ENCODE measurements at places on chromosomes 4 and X. TPM values are rescaled to one million over a fixed set of nuclear protein-coding genes. Genes with fewer than 3 reads are reported as not detected.

DNA sequence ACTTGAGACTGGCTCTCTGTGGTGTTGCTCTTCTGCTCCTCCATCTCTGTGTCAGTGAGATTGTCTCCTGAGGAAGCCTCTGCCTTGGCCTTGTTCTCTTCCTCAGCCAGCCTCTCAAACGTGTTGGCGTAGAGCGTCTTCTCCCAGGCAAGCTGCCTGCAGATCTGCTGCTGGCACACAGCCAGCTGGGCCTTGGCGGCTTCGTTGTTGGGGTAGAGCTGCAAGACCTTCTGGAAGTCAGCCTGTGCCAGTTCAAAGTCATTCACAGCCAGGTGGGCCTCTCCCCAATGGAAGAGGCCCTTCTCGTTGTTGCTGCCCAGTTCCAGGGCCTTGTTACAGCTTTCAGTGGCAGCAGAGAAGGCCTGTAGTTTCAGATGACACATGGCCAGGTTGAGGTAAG is 159.1 kb downstream of the NDST3 start:
- H3K27ac ChIP-seq, result no peak overlapping the region
- no peak overlapping the region for H3K4me3 ChIP-seq
- H3K36me3 ChIP-seq, result no peaks in the 10 kb centered on the region
- H3K4me1 ChIP-seq, result no peaks in the 10 kb centered on the region
- DNase-seq, result no peak
- H3K27me3 ChIP-seq, result no peaks in the 10 kb centered on the region

- DNase-seq, result peak; percentile 15
- no peak overlapping the region for H3K27ac ChIP-seq
- no peaks in the 10 kb centered on the region for H3K4me1 ChIP-seq
- no peaks in the 10 kb centered on the region for H3K36me3 ChIP-seq
- no peaks in the 10 kb centered on the region for H3K27me3 ChIP-seq
Measured at GRCh38 chr4:143488687-143489086, 24.8 kb upstream of the SMARCA5 start.

GRCh38 chr4:109278594-109279031 is 23.8 kb downstream of the COL25A1 start:
- H3K27ac ChIP-seq, result no peak overlapping the region
- H3K4me3 ChIP-seq, result no peak overlapping the region
- DNase-seq, result no peak
- H3K4me1 ChIP-seq, result no peaks in the 10 kb centered on the region

IQCM gene
- total RNA-seq, result not detected

DNA sequence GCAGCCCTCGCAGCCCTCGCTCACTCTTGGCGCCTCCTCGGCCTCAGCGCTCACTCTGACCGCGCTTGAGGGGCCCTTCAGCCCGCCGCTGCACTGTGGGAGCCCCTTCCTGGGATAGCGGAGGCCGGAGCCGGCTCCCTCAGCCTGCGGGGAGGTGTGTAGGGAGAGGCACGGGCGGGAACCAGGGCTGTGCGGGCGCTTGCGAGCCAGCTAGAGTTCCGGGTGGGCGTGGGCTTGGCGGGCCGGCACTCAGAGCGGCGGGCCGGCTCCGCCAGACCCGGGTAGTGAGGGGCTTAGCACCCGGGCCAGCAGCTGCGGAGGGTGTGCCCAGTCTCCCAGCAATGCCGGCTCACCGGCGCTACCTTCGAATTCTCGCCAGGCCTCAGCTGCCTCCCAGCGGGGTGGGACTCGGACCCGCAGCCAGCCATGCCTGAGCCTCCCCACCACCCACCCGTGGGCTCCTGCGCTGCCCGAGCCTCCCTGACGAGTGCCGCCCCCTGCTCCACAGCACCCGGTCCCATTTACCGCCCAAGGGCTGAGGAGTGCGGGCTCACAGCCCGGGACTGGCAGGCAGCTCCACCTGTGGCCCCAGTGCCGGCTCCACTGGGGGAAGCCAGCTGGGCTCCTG is 1.4 kb upstream of the AADAT start:
- H3K27me3 ChIP-seq, result no peaks in the 10 kb centered on the region
- H3K4me1 ChIP-seq, result no peaks in the 10 kb centered on the region
- H3K27ac ChIP-seq, result no peak overlapping the region
- DNase-seq, result no peak
- H3K36me3 ChIP-seq, result no peaks in the 10 kb centered on the region

CT83 gene
- total RNA-seq, result not detected

DNA sequence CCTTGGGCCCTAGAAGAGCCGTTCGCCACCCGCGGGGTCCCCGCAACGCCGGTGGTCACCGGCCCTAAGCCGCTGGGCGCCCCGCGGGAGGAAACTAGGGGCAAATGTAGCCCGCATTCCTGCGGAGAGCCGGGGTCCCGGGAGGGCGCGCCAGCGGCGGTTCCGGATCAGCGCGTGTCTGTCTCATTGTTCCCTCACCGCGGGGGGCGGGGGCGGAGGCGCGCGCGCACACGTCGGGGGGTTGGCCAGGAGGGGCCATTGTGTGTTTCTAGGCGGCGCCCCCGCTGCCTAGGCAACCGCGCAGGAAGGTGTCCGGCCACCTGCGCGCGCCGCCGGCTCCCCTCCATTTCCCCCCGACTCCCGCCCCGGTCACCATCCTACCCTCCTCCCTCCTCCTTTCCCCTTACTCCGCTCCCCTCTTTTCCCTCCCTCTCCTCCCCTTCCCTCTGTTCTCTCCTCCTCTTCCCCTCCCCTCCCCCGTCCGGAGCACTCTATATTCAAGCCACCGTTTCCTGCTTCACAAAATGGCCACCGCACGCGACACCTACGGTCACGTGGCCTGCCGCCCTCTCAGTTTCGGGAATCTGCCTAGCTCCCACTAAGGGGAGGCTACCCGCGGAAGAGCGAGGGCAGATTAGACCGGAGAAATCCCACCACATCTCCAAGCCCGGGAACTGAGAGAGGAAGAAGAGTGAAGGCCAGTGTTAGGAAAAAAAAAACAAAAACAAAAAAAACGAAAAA is 789 bp upstream of the DDX3X start:
- peak overlapping the region; percentile 100 for H3K27ac ChIP-seq
- H3K4me3 ChIP-seq, result peak overlapping the region; percentile 93
- peak; percentile 83 for DNase-seq

GRCh38 chr4:15711762-15712161 is 8.9 kb downstream of the BST1 start:
- H3K27ac ChIP-seq, result no peak overlapping the region
- H3K27me3 ChIP-seq, result no peaks in the 10 kb centered on the region
- no peak for DNase-seq
- H3K4me3 ChIP-seq, result no peak overlapping the region

GABRE gene
- total RNA-seq, result 42.9 TPM

- no peaks in the 10 kb centered on the region for H3K36me3 ChIP-seq
- DNase-seq, result peak; percentile 20
- no peaks in the 10 kb centered on the region for H3K4me1 ChIP-seq
- H3K27ac ChIP-seq, result no peak overlapping the region
Measured at GRCh38 chrX:151384807-151385206, 12.2 kb upstream of the VMA21 start.

- peaks cover 14% of the 10 kb centered on the region for H3K36me3 ChIP-seq
- DNase-seq, result no peak
- no peak overlapping the region for H3K27ac ChIP-seq
- no peak overlapping the region for H3K4me3 ChIP-seq
- no peaks in the 10 kb centered on the region for H3K27me3 ChIP-seq
- no peaks in the 10 kb centered on the region for H3K4me1 ChIP-seq
Measured at GRCh38 chr4:70818921-70819320, 20.8 kb downstream of the GRSF1 start.

GRCh38 chr4:52545099-52546069 is 113.7 kb downstream of the USP46 start:
- no peak overlapping the region for H3K4me3 ChIP-seq
- DNase-seq, result peak; percentile 69
- H3K27me3 ChIP-seq, result no peaks in the 10 kb centered on the region
- H3K27ac ChIP-seq, result no peak overlapping the region
- no peaks in the 10 kb centered on the region for H3K4me1 ChIP-seq

DNA sequence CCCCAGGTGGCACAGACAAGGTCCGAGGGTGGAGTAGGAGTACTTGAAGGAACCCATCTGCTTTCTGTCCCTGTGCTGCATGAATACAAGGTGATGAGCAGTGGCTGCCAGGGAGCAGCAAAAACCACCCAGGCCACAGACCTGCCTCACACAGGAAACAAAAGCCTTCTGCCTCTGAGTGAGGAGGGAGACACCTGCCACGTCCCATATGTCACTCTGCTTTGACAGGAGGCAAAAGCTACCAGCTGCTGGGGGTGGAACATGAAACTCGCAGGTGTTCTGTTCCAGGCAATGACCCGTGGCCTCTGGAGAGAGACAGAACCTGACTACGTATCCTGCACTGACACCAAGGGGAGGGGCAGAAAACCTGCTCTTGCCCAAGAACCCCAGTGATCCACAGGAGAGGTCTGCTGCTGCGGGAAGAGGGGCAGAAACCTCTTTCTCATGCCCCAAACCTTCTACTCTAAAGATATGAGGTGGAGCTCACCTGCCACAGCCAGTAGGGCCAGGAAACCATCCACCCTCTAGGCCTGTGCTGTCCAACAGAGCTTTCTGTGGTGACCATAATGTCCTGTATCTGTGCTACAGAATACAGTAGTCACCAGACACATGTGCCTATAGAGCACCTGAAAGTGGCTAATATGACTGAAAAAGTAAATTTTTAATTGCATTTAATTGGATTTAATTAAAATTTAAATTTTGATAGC is 172.9 kb downstream of the PRDM5 start:
- H3K27ac ChIP-seq, result no peak overlapping the region
- H3K27me3 ChIP-seq, result no peaks in the 10 kb centered on the region
- H3K36me3 ChIP-seq, result no peaks in the 10 kb centered on the region
- no peak overlapping the region for H3K4me3 ChIP-seq
- H3K4me1 ChIP-seq, result no peaks in the 10 kb centered on the region
- no peak for DNase-seq

- H3K4me3 ChIP-seq, result no peak overlapping the region
- peaks cover 7% of the 10 kb centered on the region for H3K4me1 ChIP-seq
- no peaks in the 10 kb centered on the region for H3K36me3 ChIP-seq
Measured at GRCh38 chr4:138301536-138301935, 59.4 kb upstream of the SLC7A11 start.

DNA sequence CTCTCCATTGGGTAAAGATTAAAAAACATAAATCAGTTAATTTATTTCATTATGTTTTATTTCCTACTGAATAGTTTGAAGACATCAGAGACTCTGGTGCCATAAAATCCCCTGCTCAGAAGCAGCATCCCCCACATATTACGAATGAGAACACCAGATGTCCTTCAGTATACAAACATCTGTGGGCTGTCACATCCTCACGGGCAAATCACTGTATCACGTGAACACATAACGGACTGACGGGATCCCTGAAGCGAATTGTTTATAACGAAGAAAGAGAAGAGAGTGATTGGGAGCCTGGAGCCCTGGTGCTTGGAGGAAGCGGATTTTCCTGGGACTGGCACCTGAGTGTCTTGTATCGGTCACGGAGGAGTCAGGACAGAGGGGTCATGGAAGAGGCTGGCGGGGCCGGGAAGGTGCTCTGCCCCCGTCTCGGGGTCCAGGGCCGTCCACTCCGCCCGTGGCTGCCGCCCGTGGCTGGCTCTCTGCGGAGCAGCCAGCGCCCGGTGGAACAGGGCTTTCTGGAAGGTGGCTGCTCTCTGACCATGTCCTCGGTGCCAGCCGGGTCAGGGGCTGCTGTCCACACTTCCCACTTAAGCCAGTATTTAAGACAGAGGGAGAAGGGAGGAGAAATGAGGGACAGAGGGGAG is 452.7 kb upstream of the FAT1 start:
- DNase-seq, result no peak
- no peaks in the 10 kb centered on the region for H3K4me1 ChIP-seq
- no peaks in the 10 kb centered on the region for H3K27me3 ChIP-seq
- no peak overlapping the region for H3K27ac ChIP-seq
- H3K36me3 ChIP-seq, result no peaks in the 10 kb centered on the region
- H3K4me3 ChIP-seq, result no peak overlapping the region

DDX60 gene
- 17.1 TPM for total RNA-seq

GRCh38 chr4:56062106-56062505 is 113.4 kb downstream of the CEP135 start:
- no peak overlapping the region for H3K27ac ChIP-seq
- no peaks in the 10 kb centered on the region for H3K36me3 ChIP-seq
- H3K4me1 ChIP-seq, result no peaks in the 10 kb centered on the region
- no peak overlapping the region for H3K4me3 ChIP-seq
- DNase-seq, result no peak
- no peaks in the 10 kb centered on the region for H3K27me3 ChIP-seq

STPG2 gene
- total RNA-seq, result 2.8 TPM

PRDM8 gene
- total RNA-seq, result 1.3 TPM

All from thyroid gland (tissue), 4 donors.